ENCODE measurements at places on chromosomes 3 and 15. TPM values are rescaled to one million over a fixed set of nuclear protein-coding genes. Genes with fewer than 3 reads are reported as not detected.

The TMCO5A gene
- 1.4 TPM for total RNA-seq

The ZNF80 gene
- not detected for total RNA-seq

The UCN2 gene
- not detected for total RNA-seq

The TSEN2 gene
- 18.7 TPM for total RNA-seq

The NR2F2 gene
- 36.8 TPM for total RNA-seq

The CAMK2N2 gene
- not detected for total RNA-seq

The DUSP7 gene
- 1.8 TPM for total RNA-seq

The ARNT2 gene
- total RNA-seq: 6.2 TPM

DNA sequence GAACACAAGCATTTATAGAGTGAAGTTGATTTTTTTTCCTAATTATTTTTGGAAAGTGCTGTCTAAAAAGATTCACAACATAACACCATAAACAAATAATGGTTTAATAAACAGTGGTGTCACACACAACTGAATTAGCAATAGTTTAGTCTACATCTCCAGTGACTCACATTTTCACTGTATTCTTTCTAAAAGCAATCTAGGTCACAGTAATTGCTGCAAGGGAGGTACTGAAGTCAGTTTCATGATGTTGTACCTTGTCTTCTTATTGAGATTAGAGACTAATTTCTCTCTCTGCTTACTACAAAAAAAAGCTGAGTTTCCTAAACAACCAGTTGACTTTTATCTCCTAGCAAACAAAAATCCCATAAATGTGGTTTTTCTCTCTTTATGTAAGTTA is 29.6 kb downstream of the PLSCR4 start:
- H3K27me3 ChIP-seq: no peaks in the 10 kb centered on the region
- no peak overlapping the region for H3K27ac ChIP-seq
- no peak for DNase-seq
- no peaks in the 10 kb centered on the region for H3K4me1 ChIP-seq
- H3K4me3 ChIP-seq: no peak overlapping the region

DNA sequence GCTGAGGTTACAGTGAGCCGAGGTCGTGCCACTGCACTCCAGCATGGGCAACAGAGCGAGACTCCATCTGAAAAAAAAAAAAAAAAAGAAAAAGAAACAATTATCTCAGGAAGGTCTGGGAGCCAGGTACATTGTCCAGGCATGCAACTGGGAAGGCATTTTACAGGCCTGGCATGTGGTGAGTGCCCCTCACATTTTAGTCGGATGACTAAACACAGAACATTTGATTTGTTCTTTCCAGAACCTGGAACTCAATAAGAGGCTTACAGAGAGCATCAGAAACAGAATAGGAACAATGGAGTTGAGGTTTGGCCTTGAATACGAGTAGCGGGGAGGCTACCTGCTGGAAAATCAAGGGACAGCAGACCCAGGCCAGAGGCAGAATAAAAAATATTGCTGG is 33.7 kb upstream of the IGF1R start:
- H3K27ac ChIP-seq: no peak overlapping the region
- no peaks in the 10 kb centered on the region for H3K4me1 ChIP-seq
- H3K27me3 ChIP-seq: peaks cover under 1% of the 10 kb centered on the region

DNA sequence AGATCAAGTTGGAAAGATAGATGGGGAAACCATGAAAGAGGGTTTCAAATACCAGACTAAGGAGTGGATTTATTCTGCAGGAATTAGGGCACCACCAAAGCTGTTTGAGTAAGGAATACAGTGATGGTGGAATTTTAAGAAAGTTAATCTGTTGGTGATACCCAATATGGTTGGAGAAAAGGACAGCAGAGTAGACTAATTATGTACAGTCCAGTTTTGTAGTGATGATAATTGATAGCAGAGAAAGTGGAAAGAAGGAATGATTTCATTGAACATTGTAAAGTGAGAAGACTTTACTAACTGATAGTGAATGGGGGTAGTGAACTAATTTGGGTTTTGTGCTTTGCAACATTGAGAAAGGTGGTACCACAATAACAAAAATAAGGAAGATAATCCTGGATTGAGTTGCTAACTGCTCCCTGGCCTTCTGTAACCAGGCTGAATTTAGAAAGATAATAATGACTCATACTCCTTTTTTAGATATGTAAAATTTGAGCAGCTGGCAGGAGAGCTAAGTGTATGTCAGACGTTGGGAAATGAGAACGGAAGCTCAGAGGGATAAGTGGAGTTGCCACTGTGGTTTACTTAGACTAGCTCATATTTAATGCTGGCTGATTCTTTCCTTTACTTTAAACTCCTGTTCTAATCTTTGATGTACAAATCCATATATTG is 16.9 kb downstream of the TCAIM start:
- H3K27me3 ChIP-seq: no peaks in the 10 kb centered on the region
- no peak overlapping the region for H3K4me3 ChIP-seq
- DNase-seq: peak; percentile 67
- H3K36me3 ChIP-seq: peaks cover 20% of the 10 kb centered on the region
- H3K27ac ChIP-seq: no peak overlapping the region
- peaks cover 27% of the 10 kb centered on the region for H3K4me1 ChIP-seq

- H3K4me3 ChIP-seq: no peak overlapping the region
- H3K27me3 ChIP-seq: no peaks in the 10 kb centered on the region
- H3K4me1 ChIP-seq: no peaks in the 10 kb centered on the region
These were observed 55.4 kb downstream of the AGBL1 start for GRCh38 chr15:86135041-86135440.

DNA sequence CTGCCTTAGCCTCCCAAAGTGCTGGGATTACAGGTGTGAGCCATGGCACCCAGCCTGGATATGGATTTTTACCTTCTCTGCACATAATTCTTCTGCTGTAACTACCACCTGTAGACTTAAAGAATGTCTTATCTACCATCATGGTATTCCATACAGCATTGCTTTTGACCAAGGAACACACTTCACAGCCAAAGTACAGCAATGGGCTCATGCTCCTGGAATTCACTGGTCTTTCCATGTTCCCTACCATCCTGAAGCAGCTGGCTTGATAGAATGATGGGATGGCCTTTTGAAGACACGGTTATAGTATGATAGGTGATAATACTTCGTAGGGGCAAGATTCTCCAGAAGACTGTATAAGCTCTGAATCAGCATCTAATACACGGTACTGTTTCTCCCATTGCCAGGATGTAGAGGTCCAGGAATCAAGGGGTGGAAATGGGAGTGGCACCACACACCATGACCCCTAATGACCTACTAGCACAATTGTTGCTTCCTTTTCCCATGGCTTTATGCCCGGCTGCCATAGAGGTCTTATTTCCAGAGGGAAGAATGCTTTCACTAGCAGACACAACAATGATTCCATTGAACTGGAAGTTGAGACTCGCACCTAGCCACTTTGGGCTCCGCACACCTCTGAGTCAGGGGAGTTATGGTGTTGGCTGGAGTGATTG is 60.9 kb upstream of the CDV3 start:
- no peaks in the 10 kb centered on the region for H3K27me3 ChIP-seq
- DNase-seq: no peak
- H3K27ac ChIP-seq: no peak overlapping the region
- H3K4me3 ChIP-seq: no peak overlapping the region
- no peaks in the 10 kb centered on the region for H3K4me1 ChIP-seq

DNA sequence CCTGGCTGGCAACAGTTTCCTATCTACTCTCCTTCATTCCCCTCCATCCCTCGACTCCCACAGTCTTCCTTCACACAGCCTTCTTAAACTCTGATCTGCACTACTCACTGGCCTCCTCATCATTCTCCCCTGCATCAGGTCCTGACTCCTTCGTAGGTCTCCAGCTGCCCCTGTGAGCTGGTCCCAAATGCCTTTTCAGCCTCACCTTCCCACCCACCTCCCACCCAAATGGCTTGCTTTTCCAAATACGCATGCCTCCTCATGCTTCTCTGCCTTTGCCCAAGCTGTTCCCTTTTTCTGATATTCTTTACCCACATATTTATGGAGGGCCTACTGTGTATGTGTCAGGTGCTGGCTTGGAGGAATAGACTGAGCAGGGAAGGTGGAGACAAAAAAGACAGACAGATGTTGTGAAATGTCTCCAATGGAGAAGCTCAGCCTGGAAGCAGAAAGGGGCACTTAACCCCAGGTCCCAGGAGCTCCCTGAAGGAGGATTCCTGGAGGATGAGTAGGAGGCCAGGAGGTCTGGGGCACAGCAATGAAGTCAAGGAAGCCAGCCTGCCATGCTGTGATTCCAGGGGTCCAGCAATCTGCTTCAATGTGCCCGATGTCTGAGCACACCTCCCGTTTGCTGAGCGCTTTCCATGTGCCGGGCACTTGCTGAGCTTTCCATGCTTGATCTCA is 252.2 kb downstream of the SHQ1 start:
- H3K4me3 ChIP-seq: no peak overlapping the region
- H3K27ac ChIP-seq: no peak overlapping the region
- H3K4me1 ChIP-seq: peaks cover 19% of the 10 kb centered on the region
- H3K36me3 ChIP-seq: no peaks in the 10 kb centered on the region
- no peaks in the 10 kb centered on the region for H3K27me3 ChIP-seq
- no peak for DNase-seq

GRCh38 chr3:31288641-31289100 is 244.1 kb upstream of the STT3B start:
- peaks cover 16% of the 10 kb centered on the region for H3K4me1 ChIP-seq
- H3K4me3 ChIP-seq: no peak overlapping the region
- H3K27ac ChIP-seq: no peak overlapping the region
- H3K27me3 ChIP-seq: no peaks in the 10 kb centered on the region

DNA sequence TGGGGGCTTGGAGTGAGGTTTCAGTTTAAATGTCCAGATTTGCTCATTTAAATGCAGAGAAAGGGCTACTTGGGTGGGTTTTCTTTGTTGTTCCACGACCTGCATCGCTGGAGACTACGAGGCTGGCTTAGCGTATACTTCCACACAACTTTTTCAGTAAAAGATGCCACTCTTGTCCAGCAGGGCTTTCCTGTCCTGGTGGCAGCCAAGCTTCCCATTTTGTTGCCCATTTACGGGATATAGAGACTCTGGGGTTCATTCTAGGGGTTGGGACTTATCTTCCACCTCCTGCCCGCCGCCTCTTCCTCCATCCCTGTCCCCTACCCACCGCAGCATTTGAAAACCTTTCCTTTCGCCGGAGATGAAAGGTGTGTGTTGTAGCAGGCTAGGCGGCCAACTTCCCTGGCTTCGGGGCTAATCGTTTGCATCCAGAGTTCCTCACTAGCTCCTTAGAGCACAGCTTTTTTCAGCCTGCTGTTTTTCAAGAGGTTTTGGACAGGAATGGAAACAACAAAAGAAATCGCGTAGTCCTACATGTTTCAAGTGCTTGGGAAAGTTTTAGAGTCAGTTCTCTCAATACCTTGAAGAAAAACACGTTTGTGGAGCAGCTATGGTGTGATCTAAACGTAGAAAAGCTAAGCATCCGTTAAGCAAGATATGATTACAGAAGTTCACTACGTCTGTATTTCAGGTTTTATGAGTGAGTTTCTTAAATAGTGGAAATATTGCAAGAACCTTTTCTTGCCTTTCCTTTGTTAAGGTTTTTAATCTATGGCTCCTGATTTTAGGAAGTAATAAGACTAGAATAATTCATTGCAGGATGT is 843 bp downstream of the CHRNA5 start:
- no peak for DNase-seq
- H3K27me3 ChIP-seq: peaks cover 32% of the 10 kb centered on the region
- H3K4me3 ChIP-seq: peak overlapping the region; percentile 62
- H3K36me3 ChIP-seq: no peaks in the 10 kb centered on the region
- H3K27ac ChIP-seq: no peak overlapping the region

DNA sequence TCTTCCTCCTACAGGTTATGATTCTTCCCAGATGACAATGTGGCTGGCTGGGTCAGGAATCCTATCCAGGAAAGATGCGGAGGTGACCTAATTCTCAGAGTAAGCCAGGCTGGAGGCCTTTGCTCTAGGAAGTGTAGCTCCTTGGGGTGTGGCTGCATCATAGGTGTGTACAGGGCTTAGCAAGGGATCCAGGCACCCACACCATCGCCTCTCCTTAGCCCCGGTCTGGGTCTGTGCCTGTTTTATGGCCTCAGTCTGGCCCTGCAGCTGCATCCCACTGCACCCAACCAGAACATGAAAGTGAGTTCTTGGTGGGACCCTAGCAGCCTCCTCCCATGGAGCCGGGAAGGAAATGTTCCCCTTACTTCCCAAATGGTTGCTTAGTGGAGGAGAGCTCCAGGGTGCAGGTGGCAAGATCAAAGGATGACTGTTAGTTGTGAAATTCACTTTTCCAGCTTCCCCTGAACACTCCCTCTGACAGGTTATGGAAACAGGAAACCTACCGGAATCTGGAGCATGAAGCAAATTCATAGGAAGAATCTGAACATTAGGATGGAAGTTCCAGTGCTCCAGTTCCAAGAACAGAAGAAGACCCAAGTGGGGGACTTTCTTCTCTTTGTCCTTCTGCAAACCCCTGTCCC is 2.7 kb upstream of the AMOTL2 start:
- peak; percentile 33 for DNase-seq
- H3K36me3 ChIP-seq: no peaks in the 10 kb centered on the region
- no peak overlapping the region for H3K4me3 ChIP-seq
- H3K27me3 ChIP-seq: no peaks in the 10 kb centered on the region

GRCh38 chr15:82570721-82571508 is 30.7 kb upstream of the RPS17 start:
- no peak overlapping the region for H3K27ac ChIP-seq
- peak; percentile 47 for DNase-seq
- H3K4me1 ChIP-seq: peaks cover 13% of the 10 kb centered on the region
- no peaks in the 10 kb centered on the region for H3K36me3 ChIP-seq
- H3K27me3 ChIP-seq: no peaks in the 10 kb centered on the region

GRCh38 chr3:151303751-151304150 is 12.9 kb downstream of the GPR87 start:
- H3K4me1 ChIP-seq: peaks cover 7% of the 10 kb centered on the region
- H3K27me3 ChIP-seq: no peaks in the 10 kb centered on the region
- no peak for DNase-seq
- H3K27ac ChIP-seq: no peak overlapping the region
- H3K4me3 ChIP-seq: no peak overlapping the region
- H3K36me3 ChIP-seq: no peaks in the 10 kb centered on the region

DNA sequence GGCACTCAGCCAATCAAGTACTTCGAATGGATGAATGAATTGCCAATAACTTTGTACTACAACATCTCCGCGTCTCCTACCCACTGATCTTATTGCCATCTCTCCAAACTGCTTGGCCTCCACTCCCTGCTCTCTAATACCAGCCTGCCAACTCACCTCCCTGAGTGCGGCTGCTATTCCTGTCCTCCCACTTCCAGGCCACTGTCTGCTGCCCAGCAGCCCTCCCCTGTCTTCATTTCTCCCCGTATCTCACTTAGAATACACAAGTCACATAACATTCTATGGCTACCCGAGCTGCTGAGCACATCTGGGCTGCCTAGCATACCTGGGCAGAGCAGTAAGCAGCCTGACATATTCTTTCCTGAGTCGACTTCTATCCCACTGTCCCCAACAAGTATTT is 149.9 kb upstream of the LRTM1 start:
- H3K27me3 ChIP-seq: no peaks in the 10 kb centered on the region
- no peaks in the 10 kb centered on the region for H3K36me3 ChIP-seq
- H3K4me3 ChIP-seq: no peak overlapping the region
- no peaks in the 10 kb centered on the region for H3K4me1 ChIP-seq
- no peak overlapping the region for H3K27ac ChIP-seq
